Stimulated activated CD4-positive, alpha-beta T cell treated with anti-CD3 and anti-CD28 coated beads, Interleukin-15, amount 100 ng/mL, for 1 hour (primary cell): ENCODE measurements at places on chromosomes 12 and 14.

DNA sequence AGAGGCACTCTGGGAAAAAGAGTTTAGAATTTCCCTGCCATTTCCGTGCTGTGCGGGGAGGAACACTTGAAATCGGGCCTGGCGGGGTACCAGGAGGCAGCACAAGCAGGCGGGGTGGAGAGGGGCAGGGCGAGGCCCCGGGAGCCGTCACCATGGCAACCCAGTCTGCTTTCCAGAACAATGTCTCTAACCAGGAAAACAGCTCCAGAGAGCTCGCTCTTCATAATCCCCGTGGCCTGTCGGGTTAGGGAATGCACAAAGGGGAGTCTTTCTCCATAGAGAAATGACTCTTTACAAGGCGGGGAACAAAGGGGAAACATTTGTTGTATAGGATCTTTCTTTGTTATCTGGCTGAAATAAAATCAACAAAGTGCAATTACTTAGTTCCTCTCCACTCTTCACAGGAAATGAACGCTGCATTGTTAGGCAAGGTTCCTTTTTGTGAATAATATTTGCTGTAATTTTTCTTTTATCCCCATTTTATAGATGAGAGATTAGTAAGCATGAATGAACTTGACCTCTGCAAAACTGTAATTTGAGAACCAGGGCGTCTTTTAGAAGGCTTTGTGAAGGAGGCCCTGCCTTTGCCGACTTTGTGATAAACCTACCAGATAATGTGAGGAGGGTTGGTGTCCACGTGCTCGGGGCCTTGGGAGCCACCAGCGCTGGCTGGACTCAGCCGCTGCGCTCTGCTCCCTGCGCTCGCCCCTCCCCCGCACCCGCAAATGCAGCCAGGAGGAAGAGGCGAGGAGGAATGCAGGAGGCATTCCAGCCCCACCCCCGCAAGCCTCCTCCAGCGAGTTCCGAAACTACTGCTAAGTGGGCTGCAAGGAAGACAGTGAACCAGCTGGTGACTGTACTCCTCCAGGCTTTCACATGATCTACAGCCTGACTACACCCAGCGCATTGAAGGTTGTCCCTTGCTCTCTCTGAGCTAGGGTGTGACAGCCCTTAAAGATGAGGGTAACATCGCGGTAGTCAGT, 105.2 kb upstream of the ATF7IP start:
- DNase-seq: no peak

DNA sequence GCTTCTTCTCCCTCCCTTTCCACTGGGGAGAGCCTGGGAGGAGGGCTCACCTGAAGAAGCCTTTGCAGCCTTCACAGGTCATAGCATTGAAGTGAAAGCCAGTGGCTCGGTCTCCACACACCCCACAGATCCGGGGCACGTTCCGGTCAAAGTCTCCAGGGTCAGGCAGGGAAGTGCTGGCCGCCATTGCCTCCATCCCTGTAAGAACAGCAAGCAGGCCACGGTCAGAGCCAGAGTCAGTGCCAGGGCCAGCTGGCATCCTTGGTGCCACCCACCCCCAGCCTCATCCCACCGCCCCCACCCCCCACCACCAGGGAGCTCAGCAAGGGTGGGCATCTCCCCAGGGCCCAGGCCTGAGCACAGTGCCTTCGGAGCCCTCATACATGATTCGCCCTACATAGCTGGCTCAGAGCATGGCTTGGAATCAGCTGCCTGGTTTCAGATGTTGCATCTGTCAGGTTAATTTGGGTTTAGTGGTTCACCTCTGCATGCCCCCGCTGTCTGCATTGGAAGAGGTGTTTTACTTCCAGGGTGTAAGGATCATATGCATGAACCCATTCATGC, 25.8 kb downstream of the VDR start:
- DNase-seq: no peak

DNA sequence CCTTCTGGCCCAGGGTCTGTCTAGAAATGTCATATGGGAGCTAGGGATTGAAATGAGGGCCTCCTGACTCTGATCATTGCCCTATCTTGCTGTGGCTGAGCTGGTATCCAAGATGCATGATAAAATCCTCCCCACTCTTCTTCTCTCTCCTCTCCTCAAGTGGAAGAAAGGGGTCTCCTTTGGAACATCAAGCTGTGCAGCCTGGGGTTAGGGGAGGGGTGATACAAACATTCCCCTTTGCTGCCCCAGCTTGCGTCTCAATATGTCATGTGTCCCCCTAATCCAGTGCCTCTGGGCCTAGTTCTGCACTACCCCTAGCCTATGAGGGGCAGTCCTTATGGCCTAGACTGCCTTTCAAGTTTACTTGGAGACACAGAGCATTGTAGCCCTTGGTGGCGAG, 8.5 kb downstream of the RDH16 start:
- DNase-seq: no peak

DNA sequence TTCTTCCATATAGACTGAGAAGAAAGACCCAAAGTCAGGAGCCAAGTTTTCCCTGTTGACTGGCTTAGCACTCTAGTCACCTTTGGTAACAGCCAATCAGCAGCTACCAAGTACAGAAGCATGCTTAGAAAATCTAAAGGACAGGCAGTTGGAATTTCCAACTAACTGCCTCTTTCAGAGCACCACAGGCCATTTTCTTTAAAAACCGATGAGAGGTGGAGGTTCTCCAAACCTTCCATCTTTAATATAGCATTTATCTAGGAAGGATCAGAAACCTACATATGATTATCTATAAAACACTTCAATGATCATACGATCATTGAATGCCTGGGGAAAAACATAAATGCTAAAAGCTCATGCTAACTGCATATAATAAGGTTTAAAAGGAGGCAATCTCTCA, at the start of gene CATSPERB:
TSS of gene CATSPERB (minus strand) at position 101 of the 400 bp plus-strand sequence. CDS start 2,607 bp downstream, outside the sequence.
- no peak for DNase-seq

GRCh38 chr14:101444116-101444515, 117.2 kb upstream of the DIO3 start:
- DNase-seq: no peak
